GM13977 (cell line): ENCODE measurements at places on chromosomes 1 and 21.
A peak's percentile ranks its signal among the peaks of the same experiment; 100 is the strongest.

DNA sequence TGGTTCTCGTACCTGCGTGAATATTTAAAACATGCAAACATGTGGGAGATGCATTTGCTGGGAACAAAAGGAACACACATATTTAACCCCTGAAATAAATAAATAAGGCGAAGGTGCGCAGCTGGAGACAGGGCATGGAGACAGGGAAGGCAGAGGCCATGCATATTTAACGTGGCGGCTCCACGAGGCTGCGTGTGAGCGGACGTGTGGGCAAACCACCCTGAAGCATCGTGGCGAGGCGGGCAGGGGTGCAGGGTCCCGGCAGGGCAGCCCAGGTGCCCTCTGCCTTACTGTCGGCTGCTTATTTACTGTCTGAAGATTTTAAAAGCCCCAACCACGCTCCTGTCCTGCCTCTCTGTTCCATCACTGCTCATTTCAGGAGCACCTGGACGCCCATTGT, 104.0 kb upstream of the ACTRT2 start:
- no peak for DNase-seq

- no peak for DNase-seq
Observed at GRCh38 chr1:63350320-63350719, 17.1 kb upstream of the ALG6 start.

DNA sequence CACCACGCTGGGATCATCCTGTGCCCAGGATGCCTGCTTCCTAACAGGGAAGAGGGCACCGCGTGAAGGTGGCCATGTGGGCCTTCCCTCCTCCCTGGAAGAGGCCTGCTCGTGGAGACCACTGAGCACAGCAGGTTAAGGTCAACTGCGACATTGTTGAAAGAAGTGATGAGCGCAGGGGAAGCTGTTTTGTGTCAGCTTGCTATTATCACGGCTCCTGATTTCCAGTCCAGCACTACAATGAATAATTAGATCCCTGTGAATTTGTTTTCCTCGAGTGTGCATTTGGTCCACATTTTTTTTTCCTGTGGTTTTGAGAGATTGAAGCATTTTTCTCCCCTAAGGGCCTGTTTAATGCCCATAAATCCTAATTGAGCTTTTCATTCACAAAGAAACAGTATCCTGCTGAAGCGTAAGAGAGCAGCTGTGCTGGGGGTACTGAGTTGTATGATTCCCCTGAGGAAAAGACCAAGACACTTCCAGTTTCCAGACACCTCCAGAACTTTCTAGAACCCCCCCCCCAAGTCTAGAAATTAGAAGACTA, 204.9 kb downstream of the KCNJ6 start:
- no peak for DNase-seq

- no peak for DNase-seq
Observed at GRCh38 chr1:245469006-245469405, 314.2 kb downstream of the KIF26B start.

- no peak for DNase-seq
Observed at GRCh38 chr21:36654796-36655325, 44.1 kb upstream of the SIM2 start.

GRCh38 chr1:36157115-36157903, 1.3 kb downstream of the MAP7D1 start:
- DNase-seq = no peak

DNA sequence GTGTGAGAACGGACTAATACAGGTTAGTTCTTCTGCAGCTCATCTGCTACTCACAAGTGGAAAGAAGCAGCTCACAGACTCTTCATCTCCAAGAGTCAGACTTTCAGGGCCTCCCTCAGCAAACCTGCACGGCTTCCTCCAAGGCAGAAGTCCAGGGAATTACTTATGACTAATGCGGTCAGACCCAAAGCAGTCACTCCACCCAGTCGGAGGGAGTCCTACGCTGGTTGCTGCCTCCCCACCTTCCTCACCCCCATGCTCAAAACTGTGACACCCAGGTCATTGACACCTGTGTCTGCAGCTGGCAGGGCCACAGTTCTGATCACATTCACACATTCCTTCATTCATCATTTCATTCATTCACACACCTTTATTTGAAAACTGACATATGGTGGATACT, 38.4 kb upstream of the PRDM2 start:
- no peak for DNase-seq

DNA sequence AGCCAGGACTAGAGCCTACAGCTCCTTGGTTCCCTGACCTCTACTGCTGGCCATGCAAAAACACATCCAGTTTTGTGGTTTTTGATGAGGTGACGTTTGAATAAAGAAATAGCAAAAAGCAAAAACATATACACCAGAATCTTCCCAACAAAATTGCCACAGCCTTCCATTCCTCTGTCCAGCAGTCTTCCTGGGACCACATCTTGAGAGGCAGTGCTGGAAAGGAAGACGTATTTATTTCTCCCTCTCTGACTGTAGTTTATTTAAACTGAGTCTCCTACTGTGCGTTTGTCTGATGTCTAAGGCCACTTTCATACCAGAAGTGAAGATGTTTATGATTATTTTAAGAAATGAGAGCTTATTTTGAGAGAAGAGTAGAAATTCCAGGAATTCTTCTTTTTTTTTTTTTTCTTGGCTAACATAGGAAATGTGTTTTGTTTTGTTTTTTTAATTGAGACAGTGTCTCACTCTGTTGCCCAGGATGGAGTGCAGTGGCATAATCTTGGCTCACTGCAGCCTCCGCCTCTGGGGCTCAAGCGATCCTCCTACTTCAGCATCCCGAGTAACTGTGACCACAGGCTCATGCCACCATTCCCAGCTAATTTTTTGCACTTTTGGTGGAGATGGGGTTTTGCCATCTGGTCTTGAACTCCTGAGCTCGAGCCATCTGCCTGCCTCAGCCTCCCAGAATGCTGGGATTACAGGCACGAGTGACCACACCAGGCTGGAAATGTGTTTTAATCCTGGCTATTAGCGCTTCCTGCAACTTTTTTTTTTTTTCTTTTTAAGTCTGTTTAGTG, 118.5 kb downstream of the ITSN1 start:
- DNase-seq = no peak

DNA sequence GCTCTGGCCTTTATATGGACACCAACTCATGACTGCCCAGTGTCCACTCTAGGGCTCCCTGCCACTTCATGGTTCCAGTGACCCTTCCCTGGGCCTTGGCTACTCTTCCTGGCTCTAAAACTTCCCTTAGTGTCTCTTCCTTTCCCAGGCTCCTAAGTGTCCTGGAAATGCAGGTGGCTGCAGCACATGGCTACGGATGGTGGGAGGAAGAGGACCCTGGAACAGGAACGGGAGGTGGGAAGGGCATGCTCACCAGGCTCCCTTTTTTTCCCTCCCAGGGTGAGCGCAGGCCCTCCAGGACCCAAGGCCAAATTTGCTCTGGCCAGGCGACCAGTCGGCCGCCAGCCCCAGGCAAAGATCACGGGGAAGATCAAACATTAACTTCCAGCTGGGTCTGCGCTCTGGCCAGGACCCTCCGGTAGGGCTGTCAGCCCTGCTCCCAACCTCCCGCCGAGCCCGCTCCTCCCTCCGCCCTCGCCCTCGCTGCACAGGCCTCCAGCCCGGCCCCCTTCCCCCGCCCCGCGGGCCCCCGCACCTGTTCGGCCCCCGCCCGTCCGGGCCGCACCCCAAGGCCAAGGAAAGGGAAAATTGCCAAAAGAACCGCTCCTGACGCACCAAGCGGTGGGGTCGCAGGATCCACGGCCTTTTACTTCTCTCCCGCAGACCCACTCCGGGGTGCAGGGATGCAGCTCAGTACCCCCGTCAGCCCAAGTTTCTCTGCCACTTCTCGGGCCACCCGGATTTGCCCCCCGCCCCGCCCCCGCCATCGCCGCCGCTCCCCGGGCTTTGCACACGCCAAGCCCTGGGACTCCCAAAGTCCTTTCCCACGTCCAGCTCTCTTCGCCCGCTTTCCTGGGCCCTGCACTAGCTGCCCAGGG, 894 bp downstream of the TCEA3 start:
- DNase-seq = no peak

- DNase-seq = peak; percentile 40
Observed at GRCh38 chr1:52032785-52033131, 852 bp downstream of the KTI12 start.

DNA sequence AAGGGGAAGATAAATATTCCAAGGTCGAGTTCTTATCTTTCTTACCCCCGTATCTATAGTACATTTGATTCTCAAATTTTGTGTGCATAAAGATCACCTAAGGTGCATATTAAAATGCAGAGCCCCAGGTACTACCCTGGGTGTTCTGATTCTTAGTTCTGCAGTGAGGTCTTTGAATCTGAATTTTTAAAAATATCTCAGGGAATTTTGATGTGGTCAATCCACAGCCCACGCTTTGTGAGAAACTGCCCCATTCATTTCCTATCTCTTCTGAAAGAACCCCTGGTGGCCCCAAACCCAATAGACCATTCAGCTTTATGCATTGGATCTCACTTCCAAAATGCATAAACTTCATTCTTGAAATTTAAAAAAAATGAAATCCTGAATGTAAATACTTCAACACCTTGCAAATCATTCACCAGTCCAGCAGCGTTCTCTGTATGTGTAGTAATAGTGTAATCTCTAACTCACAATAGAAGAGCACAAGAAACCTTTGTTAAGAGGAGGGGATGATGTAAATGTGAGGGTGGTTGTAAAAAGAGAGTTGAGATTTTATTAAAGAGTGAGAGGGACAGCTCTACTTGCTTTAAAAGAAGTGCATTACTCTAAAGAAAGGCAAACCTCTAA, 108.8 kb upstream of the ZP4 start:
- DNase-seq = no peak

GRCh38 chr1:35112668-35113067, 33.5 kb downstream of the ZMYM1 start:
- no peak for DNase-seq

DNA sequence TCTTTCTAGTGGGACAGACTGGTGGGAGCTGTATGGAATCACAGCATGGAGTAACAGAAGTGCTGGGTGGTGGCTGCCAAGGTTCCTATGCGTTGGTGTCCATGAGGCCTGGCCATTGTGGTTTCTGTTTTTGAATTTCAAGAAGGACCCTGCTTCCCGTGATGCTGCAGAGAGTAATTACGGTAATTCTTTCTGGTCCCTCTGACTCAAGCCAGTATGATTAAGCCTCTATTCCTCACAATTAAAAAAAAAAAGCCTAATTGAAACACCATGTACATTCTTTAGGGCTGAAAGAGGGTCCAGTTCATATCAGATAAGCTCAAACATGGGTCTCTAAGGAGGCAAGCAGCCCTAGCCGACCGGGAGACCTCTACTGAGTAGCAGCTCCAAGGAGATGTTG, 10.5 kb upstream of the C1orf21 start:
- no peak for DNase-seq

- peak; percentile 83 for DNase-seq
Observed at GRCh38 chr1:154791292-154792166, 78.6 kb downstream of the KCNN3 start.

DNA sequence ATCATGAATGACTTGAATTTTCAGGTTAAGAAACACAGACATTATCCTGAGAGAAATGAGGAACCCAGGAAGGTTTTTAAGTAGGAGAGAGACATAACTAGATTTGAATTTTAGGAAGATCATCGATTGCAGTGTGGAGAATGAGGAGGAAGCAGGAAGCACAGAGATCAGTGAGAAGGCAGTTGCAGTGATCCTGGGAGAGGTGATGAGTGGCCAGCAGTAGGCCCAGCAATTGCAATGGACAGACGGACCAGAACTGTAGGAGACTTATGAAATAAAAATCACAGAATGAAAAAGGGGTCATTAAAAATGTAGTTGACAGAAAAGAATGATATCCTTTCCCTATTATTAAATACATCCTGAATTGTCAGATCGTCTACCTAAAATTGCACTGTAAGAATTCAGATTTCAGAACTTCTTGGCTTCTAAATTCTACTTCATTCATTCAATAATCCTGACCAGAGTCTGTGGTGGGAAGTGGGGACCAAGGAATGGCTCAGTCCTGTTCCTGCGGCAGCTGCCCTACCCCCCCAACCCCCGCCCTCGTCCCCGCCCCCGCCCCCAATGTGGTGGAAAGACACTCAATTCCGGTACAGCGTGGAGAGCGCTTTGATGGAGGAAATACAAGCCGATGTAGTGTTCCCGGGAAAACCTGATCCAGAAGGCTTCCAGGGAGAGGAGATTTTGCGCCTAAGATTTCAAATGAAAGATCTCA, 35.1 kb downstream of the SLC2A1 start:
- DNase-seq = no peak

DNA sequence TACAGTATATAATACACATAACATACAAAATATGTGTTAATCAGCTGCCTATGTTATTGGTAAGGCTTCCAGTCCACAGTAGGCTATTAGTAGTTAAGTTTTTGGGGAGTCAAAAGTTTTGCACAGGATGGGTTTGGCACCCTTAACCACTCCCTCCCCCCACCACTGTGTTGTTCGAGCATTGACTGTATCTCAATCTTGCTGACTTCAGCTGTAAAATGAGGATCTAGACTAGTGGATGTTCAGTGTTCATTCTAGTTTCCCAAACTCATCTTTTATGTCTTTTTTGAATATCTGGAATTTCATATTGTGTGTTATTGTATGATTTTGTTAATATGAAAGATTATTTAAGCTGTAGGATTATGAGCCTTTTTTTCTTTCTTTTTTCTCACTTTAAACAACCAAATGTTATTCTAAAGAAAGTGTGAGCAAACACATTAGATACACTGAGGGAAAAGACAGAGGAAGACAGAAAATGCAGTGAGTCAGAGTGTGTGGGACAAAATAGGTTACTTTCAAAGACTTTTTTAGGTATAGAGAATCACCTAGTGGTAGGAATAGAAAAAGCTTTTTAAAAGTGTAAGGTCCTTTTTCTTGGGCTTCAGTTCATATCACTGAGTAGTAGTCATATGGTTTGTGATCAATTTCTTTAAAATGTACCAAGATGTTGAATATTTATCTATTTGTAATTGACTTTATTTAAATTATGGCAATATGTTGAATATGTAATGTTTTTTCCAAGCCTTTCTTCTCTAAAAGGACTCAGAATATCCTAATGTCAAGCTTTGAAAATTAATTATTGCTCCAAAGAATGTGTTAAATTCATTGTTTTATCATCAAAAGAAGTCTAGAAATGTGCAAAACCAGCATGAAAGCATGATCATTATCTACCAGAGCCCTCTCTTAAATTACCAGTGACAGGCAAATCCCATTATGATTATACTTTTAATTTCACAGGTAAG, 17.9 kb upstream of the CENPF start:
- no peak for DNase-seq

DNA sequence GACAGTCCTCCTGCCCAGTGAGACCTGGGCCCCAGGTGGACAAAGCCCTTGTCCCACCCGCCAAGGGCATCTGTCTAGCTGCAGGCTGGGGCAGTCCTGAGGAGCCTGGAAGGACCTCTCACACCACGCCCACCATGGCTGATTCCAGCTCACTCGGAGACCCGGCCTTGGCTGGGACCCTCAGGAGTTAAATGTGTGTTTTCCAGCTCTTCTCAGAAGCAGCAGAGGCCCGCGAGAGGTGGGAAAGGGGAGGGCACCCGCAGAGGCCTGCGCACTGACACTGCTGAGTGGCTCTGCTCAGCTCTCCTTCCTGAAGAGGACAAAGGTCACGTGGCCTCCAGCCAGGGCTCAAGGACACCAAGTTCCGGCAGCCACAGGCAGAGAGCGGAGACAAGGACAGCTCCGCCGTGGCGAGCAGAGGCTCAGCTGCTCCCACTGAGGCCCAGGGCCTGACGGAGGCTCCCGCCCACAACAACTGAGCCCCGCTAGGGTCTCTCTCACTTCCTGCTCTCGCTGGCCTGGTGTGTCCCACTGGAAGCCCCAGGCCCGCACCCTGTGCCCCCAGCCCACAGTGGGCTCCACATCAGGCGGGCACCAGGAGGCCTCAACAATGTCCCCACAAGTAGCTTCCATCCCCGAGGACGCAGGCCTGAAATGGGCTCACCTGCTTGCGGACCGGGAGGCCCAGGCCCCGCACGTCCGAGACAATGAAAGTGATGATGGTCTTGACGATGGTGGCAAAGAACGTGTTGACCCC, 16.9 kb downstream of the SLC19A1 start:
- no peak for DNase-seq
